Heart left ventricle (tissue), 16 donors: ENCODE measurements at places on chromosomes 16 and 17.

DNA sequence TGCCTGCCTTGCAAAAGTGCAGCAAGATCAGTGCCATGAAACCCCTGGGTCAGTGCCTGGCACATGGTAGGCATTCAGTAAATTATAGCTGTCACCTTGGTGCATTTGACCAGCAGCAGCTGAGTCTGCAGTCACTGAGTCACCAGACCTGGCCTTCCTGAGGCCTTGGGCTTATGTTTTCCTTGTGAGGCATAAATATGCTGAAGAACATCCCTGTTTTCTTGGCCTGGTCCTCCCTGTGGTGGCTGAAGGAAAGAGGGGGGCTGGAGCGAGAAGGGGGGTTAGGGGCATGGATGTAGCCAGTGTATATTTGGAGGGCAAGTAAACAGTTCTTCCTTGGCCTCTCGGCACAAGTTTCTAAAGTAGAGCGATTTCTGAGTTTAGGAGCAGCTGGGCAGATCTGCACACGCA lies 26.5 kb downstream of the EPN2 start:
- DNase-seq = peak; percentile 49

DNA sequence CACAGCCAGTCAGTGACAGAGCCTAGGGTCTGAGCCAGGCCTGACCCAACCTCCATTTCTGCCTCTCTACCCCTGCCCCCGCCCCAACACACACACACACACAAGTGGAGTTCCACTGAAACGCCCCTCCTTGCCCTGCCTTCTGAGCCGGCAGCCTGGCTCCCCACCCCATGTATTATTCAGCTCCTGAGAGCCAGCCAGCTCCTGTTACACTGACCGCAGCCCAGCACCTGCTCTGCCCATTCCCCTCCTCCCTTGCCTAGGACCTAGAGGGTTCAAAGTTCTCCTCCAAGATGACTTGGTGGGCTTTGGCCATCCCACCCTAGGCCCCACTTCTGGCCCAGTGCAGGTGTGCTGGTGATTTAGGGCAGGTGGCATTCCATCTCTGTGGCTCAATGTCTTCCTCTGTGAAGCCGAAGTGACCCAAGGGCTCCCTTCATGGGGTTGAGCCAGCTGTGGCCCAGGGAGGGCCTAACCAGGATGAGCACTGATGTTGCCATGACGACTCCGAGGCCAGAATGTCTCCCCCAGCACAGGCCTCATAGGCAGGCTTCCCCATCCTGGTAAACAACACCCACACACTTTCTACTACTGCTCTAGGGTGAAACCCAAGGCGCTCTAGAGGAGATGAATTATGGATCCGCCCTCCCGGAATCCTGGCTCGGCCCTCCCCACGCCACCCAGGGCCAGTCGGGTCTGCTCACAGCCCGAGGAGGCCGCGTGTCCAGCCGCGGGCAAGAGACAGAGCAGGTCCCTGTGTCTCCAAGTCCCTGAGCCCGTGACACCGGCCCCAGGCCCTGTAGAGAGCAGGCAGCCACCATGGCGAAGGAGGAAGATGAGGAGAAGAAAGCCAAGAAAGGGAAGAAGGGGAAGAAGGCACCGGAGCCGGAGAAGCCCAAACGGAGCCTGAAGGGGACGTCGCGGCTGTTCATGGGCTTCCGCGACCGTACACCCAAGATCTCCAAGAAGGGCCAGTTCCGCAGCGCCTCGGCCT lies 9.7 kb downstream of the MYO15A start:
- DNase-seq = no peak

DNA sequence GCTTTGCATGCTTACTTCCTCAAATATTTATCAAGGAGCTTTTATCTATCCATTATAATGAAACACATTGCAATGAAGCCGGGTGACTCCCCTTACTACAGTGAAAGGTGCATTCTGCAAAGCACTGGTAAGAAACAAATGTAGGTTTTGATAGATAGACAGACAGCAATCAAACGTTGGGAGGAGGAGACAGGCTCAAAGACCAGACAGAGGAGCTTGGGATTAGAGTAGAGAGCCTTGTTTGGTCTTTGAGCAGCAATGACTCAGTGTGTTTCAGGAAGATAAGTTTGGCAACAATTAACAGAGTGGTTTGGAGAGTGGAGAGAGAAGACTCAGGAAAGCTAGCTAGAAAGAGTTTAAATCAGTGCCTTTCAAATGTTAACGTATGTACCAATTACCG lies 68.8 kb downstream of the ZNF18 start:
- no peak for DNase-seq

DNA sequence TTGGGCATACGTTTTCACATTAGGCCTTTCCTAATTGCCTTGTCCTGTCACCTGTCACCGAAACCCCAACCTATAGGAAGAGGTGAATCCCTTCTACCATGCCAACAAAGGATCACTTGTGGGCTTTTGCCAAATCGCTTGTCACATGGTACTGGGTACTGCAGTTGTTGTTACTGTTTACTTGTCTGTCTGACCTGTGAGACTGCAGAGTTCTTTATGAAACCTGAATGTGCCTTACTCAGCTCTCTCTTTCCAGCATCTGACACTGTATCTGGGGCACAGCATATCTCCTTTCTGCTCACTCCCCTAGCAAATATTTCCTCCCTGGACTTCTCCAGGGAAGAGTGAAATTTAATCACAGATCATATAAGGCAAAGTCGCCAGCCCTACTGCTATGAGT lies 1272.4 kb downstream of the CDH8 start:
- no peak for DNase-seq

DNA sequence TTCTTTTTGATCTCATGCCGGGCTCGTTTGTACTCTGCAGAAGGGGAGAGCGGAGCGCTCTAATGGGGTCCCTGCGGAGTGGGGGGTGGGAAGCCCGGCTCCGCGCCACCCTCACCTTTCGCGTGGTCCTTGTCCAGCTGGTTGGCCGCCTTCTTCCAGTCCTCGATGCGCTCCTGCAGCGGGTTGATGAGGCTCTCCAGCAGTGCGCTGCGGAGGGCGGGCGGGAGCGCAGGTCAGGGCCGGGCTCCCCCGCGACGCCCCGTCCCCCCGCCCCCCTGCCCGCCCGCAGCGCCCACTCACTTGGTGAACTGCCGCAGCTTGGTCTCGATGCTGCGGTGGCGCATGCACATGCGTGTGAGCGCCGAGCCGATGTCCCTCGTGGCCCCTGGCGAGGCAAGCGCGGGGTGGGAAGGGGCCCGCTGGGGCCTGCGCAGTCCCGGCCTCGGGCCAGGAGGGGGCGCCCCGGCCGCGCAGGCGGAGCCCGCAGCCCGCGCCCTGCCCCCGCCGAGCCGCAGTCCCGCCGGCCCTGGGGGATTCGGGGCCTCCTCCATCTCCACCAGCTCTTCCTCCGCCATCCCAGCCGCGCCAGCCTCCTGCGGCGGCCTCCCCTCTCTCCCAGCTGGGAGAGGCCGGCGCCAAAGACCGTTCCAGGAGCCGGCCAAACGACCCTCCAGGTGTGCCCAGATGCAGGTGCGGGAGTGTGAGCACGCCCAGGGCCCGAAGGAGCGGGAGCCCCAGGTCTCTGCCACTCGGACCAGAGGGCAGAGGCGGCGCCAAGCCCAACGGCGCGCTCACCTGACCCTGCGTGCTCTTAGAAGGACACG lies 6.0 kb downstream of the MTSS2 start:
- DNase-seq = peak; percentile 38
